Astrocyte of the cerebellum (primary cell): ENCODE measurements at places on chromosomes 4 and X.

DNA sequence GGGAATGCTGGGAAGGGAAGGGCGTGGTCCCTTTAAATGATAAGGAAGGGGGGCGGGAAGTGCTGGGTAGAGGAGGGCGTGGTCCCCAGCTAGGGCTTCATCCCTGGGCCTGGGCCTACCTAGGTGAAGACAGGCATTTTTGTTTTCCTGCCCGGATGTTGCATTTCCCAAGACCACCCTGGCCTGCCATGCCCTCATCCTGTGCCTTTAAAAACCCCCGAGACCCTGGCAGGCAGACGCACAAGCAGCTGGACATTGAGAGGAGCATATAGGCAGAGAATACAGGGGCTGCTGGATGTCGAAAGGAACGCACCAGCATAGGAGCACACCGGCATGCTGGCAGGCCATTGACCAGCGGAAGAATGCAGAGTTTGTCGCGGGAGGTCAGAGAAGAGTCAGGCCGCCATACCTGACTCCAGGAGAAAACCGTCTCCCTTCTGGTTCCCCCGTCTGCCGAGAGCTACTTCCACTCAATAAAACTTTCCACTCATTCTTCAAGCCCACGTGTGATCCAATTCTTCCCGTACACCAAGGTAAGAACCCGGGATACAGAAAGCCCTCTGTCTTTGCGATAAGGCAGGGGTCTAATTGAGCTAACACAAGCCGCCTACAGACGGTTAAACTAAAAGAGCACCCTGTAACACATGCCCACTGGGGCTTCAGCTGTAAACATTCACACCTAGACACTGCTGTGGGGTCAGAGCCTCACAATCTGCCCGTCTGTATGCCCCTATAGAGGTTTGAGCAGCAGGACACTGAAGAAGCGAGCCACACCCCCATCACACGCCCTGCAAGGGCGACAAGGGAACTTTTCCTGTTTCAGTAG lies 2.9 kb upstream of the AGA start:
- no peak for DNase-seq

- DNase-seq = no peak
Observed at GRCh38 chrX:102930990-102931756, 5.9 kb upstream of the RAB40AL start.

- DNase-seq = no peak
Observed at GRCh38 chr4:19993242-19993641, 258.5 kb upstream of the SLIT2 start.

DNA sequence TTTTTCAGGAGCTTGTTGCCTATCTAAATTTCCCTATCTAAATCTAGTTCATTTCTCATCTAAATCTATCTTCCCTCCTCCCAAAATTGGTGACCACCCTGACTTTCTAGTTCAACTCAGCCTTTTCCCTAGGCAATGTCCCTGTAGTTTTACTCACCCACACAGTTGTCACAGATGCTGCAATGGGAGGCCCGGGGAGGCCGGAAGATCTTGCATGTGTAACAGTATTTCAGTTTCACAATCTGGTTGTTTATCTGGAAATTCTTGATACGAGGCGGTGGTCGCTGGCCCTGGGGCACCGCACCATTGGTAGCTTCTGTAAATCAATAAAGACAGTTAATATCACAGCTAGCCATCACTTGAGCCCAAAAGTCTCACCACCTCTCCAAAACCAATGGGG lies 20.2 kb downstream of the ZDHHC9 start:
- no peak for DNase-seq

- no peak for DNase-seq
Observed at GRCh38 chrX:122906726-122907125, 277.4 kb upstream of the GRIA3 start.

DNA sequence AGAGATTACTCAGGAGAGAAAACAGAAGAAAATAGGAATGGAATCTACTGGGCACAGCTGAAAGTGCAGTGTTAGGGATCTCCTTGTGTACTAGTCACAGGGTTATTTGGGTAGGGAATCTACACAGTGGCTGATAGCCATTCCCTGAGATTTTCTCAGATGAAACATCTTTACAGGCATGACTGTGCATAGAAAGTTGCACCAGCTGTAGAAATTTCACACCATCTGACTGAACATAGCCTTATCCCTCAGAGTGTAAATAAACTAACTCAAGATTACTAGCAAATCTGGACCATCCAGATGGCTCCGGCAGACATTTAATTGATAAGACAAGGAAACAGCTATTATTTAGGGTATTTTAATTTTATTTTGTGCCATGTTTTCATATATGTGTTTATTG lies 2053.5 kb upstream of the TENM3 start:
- DNase-seq = no peak

GRCh38 chr4:104093247-104093646 lies 373.5 kb upstream of the TACR3 start:
- DNase-seq = no peak

DNA sequence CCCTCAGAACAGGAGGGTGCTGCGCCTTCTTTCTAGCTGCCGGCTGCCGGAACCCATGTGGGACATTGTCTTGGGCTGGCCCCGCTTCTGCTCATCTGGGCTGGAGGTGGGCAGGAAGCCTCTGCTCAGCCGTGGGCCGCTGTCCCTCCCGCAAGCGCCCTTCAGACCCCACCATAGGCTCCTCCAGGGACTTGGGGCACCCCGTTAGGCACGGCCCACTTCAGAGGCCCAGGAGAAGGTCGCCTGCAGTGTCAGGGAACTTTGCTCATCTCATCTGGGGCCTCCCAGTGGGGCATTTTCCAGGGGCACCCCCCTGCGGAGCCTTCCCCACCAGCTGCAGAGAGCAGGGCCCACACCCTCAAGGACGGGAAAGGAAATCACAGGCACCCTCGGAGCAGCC lies 32.9 kb downstream of the DOK7 start:
- no peak for DNase-seq

DNA sequence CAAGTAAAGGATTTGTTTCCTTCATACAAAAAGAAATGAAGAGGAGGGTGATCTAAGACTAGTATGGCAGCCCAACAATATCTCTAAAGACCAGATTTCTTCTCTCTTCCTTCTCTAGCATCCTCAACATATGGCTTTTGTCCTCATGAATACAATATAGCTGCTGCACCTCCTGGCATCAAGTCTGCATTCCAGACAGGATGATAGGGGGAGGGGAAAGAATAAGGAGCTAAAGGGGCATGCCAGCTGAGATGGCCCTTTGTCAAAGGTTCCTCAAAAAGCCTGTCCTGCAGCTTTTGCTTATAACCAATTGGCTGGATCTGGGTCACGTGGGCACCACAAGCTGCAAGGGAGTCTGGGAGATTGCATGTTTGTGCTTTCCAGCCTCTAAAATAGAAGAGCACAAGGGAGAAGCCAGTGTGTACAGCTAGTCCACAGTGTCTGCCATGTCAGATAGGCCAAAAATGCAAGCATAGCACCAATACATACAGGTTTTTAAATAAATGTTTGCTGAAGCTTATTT lies 132.6 kb downstream of the BCOR start:
- no peak for DNase-seq

- DNase-seq = no peak
Observed at GRCh38 chrX:2960861-2961515, 31.8 kb upstream of the ARSD start.

- no peak for DNase-seq
Observed at GRCh38 chrX:143058120-143058519, 32.4 kb downstream of the SPANXN4 start.

DNA sequence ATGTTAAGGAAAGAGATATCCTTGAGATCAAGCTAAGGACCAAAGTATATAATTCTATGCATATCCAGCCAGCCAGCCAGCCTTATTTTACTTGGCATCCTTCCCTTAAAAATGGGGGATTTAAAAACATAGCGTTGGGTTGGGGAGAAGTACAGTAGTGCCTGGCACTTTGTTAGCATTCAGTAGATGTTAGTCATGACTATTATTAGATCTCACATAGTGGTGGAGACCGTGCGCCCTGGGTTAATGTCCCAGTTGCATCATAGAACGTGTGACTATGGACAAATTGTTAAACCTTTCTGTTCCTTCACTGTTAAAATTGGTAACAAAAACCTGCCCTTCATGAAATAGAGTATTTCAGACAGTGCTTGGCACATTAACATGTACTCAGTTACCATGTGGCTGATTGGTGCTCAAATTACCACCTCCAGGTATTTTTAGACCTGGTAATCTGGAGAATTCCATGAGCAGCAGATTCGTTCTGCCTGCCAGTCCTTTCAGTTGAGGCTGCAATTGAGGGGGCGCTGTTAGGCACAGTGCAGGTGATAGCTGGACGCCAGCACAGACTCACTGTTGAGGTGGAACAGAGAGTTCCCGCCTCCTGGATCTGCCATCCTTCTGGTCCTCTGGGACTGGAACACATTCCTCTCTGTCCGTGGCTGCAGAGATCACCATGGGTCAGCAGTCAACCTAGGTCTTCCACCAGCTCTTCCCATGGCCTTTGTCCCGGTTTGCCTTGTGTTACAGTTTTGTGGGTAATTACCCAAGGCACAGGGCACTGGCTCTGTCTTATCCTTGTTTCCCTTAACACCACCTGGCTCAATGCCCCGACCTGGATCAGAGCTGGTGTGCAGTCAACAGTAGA lies 31.7 kb downstream of the RBBP7 start:
- DNase-seq = peak; percentile 49

GRCh38 chrX:114162068-114162735 lies 421.7 kb upstream of the HTR2C start:
- DNase-seq = no peak

DNA sequence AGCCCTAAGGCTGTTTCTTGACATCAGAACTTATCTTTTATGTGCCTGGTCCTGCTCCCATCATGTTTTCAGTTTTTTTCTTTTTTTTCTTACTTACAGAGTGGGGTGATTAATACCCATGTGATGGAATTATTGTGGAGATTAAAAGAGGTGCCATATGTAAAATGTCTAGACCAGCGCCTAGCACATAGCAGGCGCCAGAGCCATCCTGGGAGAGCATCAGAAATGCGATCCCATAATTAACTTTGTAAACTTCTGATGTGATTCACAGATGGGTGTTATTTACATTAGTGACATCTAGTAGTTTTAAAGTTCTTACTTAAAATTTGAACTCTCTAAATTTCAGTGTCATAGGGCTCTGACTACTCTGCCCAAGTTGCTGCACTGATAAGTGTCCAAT lies 66.2 kb upstream of the PGRMC2 start:
- no peak for DNase-seq

DNA sequence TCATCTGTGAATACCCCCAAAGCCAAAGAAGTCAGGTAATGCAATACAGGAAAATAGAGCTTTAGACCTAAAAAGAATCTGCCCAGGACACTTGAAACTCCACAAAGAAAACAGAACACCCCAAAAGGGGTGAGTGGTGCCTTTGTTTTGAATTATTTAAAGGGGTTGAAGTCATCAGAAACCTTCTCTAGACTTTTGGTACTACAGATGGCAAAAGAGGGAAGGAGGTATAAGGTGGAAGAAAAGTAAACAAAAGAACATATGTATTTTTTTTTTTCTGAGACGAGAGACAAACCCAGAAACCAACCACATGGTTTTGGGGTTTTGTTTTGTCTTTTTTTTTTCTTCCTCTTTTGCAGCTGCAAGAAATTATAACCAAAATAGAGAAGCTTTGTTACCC lies 1477.8 kb downstream of the C4orf33 start:
- no peak for DNase-seq

DNA sequence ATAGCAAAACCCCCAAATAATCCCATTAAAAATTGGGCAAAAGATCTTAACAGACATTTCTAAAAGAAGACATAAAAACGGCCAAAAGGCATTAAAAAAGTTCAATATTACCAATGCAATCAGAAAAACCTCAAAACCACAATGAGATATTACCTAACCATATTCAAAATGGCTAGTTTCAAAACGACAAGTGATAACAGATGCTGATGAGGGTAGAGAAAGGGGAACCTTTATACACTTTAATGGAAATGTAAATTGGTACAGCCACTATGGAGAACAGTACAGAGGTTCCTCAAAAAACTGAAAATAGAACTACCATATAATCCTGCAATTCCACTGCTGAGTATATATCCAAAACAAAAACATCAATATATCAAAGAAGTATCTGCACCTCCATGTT lies 6.2 kb downstream of the AADAT start:
- DNase-seq = no peak

- DNase-seq = no peak
Observed at GRCh38 chr4:107721436-107722100, 1.5 kb upstream of the PAPSS1 start.

GRCh38 chr4:21768349-21769310 lies 179.9 kb downstream of the KCNIP4 start:
- DNase-seq = peak; percentile 34

GRCh38 chr4:139587446-139587845 lies 31.4 kb upstream of the SETD7 start:
- no peak for DNase-seq

GRCh38 chr4:3790006-3790561 lies 23.9 kb downstream of the ADRA2C start:
- DNase-seq = no peak

- DNase-seq = no peak
Observed at GRCh38 chr4:1215141-1216075, 33.5 kb downstream of the CTBP1 start.

- DNase-seq = peak; percentile 86
Observed at GRCh38 chr4:74133786-74134499, 24.0 kb upstream of the MTHFD2L start.

DNA sequence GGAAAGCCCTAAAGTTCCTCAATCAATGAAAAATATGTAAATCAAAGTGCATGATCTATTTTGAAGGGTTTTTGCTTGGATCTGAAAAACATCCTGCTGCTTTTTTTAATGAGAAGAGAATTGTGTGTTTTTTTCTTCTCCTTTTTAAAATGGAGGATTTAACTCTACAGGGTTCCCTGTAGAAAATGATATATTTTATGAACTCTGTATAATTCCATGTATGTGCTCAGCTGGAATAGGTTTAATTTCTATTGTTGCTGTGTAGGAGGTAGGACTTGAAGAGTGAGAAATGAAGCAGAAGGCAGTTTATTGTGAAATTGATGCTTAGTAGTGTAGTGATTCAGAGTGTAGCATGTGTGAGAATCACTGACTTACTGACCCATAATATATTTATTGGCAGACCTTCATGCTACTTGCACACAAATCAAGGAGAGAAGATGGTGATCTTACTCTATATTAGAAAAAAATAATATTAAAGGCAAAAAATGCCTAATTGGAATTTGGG lies 286.8 kb upstream of the FSTL5 start:
- DNase-seq = no peak

- DNase-seq = no peak
Observed at GRCh38 chr4:55121246-55121645, 4.1 kb downstream of the KDR start.

- DNase-seq = no peak
Observed at GRCh38 chrX:10278716-10279115, 121.9 kb downstream of the CLCN4 start.

GRCh38 chr4:89922848-89923416 lies 28.3 kb downstream of the MMRN1 start:
- no peak for DNase-seq
